ENCODE measurements at places on chromosomes 1 and 21. TPM values are rescaled to one million over a fixed set of nuclear protein-coding genes. Genes with fewer than 3 reads are reported as not detected.

DNA sequence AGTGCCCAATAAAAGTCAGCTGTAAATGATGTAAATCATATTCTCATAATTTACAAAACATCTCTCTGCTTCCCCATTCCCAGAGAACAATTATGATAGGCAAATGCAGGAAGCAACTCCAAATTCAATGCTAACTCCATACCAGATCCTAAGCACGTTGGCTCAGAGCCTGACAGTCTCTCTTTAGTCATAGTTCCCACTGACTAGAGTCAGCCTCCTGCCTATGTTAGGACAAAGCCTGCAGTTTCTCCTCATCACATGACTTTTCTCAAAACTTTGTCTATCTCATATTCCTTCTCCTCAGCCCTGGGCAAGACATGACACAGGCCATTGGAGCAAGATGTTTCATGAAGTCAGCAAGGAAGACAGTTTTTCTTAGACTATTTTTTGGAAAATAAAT is 101.5 kb upstream of the COL24A1 start:
- DNase-seq, result no peak

- DNase-seq, result no peak
Observed at GRCh38 chr1:169236143-169236542, 129.7 kb downstream of the ATP1B1 start.

The SGIP1 gene
- 6.1 TPM for total RNA-seq

- DNase-seq, result no peak
Observed at GRCh38 chr1:3581296-3582036, 29.8 kb downstream of the MEGF6 start.

DNA sequence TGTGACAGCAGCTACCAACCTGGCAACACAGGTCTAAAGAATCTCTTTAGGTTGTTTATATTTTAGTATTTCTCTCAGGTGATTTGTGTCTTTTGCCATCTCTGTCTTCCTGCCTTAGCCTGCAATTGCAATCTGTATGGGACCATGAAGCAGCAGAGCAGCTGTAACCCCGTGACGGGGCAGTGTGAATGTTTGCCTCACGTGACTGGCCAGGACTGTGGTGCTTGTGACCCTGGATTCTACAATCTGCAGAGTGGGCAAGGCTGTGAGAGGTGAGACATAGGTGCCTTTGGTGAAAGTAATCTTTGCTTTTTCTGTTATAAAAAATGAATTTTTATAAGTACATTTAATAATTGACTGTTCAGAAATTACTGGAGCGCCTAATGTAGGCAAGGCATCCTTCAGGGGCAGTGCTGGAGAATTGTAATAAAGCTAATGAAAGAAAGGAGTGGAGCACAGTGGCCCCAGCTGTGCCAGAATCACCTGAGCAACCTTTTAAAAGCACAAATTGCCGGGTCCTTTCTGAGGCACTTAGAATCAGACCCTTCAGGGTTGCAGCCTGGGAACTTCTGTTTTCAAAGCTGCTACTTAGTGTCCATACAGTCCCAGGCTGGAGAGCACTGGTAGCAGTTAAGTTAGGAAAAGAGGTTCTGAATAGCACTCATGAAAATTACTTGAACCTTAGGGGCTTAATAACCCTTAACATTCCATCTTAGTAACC is 60.6 kb upstream of the LAMC2 start:
- DNase-seq, result no peak

GRCh38 chr1:5577255-5578040 is 414.8 kb downstream of the NPHP4 start:
- DNase-seq, result no peak

The ACTL8 gene
- not detected for total RNA-seq

GRCh38 chr21:27094184-27094948 is 127.5 kb upstream of the ADAMTS5 start:
- peak; percentile 41 for DNase-seq

DNA sequence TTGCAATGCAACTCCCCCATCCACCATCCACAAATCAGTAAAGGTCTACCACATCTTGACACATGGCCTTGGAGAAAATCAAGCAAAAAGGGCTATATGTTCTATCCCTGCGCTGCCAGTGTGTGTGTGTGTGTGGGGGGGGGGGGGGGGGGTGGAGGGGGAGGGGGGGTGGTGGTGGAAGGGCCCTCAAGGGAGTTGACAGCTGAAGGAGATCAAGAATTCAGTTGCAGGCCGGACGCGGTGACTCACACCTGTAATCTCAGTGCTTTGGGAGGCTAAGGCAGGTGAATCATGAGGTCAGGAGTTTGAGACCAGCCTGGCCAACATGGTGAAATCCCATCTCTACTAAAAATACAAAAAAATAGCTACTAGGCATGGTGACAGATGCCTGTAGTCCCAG is 37.6 kb upstream of the CLIC4 start:
- DNase-seq, result peak; percentile 53

- DNase-seq, result peak; percentile 99
Observed at GRCh38 chr1:177209357-177209756, 38.6 kb downstream of the BRINP2 start.

The TEX38 gene
- not detected for total RNA-seq

DNA sequence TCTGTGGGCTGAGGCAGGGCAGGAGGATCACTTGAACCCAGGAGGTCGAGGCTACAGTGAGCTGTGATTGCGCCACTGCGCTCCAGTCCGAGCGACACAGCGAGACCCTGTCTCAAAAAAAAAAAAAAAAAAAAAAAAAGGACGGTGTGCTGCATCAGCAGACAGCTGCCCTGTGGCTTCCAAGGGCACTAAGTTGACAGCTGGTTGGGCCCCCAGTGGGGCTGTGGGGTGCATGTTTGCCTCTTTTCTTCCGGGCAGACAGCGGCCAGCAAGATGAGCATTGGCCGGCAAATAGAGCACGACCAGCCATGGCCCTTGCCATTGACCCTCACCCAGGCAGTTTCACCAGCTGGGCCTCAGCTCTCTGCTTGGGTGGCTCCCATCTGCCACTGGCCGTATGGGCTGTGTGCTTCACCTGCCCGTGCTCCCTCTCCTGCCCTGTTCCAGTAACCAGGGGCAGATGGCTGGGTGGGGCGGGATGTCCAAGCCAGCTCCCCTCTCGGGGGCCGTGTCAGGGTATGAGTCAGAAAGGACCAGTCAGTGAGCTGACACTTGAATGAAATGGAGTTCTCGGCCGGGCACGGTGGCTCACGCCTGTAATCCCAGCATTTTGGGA is 12.3 kb upstream of the SLC25A34 start:
- no peak for DNase-seq

DNA sequence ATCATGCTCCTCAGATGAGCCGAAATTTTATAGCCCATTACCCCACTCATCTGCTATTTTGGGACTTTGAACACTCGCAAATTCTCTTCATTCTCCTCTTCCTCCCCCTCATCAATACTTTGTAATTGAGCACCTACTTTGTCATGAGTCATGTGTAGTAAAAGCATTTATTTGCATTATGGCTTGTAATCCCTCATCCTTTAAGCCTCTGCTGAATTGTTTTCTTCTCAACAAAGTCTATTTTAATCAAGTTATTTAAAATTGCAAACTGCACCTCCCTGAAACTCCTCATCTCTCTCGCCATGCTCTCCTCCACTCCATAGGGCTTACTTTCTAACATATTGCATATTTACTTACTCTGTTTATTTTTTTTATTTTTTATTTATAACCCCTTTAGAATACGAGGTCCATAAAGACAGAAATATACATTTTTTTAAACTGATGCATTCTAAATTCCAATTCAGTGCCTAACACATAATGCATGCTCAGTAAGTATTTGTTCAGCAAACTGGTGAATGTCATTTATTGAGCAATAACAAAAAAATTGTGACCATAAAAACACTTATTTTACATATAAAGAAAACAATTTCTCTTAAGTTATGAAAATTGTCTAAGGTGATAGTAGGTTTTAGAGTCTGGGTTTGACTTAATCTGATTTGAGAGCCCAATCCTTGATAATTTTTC is 161.7 kb downstream of the FASLG start:
- no peak for DNase-seq

GRCh38 chr1:83961571-83962295 is 37.2 kb downstream of the TTLL7 start:
- no peak for DNase-seq

The CHODL gene
- 0.30 TPM for total RNA-seq

- DNase-seq, result no peak
Observed at GRCh38 chr1:31372051-31372450, 825 bp downstream of the FABP3 start.

The C1orf94 gene
- total RNA-seq, result not detected

The LENEP gene
- total RNA-seq, result not detected

GRCh38 chr1:190067592-190067991 is 410.1 kb downstream of the BRINP3 start:
- peak; percentile 81 for DNase-seq

The OR10J1 gene
- not detected for total RNA-seq

GRCh38 chr1:161172349-161172748 is 5.0 kb downstream of the B4GALT3 start:
- DNase-seq, result no peak

The FAM72D gene
- 0.15 TPM for total RNA-seq

GRCh38 chr1:33260439-33260838 is 4.1 kb downstream of the ZNF362 start:
- no peak for DNase-seq

The IQCC gene
- 0.87 TPM for total RNA-seq

- DNase-seq, result no peak
Observed at GRCh38 chr21:15332572-15332971, 267.8 kb upstream of the NRIP1 start.
